ENCODE measurements at places on chromosomes 7 and 10.

DNA sequence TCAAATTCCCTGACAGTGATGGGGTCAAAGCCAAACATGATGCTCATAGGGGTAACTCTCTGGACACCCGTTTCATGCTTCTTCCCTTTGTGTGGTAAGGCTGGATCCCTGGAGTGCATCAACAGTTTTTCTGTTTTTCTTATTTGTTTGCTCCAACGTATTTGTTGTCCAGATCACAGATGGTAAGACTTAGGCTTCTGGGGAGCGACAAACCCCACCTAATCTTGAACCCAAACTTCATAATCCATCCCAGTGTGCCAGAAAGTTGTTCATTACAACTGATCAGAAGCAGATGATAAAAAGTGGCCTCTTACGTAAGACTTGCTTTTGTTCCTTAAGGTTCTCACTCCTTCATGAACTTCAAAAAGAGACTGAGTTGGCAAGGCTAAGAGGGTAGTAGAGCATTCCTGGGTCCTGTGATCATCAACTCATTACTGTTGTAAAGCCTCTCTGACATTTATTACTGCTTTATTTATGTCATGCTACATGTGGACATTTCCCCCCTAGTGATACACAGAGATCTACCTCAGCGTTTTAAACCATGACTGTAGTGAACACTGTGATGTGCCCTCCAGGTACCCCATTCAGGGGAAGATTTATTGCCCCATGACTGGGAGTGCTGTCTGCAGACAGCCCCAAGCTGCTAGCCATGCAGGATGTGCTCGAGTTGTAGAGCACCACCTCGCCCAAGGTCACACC lies 125.6 kb downstream of the CCDC71L start:
- DNase-seq, result no peak

DNA sequence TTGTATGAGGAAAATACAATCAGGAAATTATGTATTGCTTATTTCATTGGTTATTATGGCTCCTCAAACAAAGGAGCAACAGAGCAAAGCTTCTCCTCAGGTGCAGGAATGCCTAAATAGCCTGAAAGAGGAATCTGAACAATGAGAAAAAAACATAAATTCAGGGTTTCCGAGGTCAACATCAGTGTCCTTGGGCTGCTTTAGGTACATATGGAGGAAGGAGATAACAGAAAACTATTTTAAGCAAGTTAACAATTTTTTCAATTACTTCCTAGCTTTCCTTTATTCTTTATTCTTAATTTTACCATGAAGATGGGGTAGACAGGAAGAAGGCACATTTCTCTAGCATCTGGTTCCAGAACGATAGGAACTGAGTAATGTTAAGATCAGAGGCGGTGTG lies 14.0 kb downstream of the SLC16A9 start:
- no peak for DNase-seq

DNA sequence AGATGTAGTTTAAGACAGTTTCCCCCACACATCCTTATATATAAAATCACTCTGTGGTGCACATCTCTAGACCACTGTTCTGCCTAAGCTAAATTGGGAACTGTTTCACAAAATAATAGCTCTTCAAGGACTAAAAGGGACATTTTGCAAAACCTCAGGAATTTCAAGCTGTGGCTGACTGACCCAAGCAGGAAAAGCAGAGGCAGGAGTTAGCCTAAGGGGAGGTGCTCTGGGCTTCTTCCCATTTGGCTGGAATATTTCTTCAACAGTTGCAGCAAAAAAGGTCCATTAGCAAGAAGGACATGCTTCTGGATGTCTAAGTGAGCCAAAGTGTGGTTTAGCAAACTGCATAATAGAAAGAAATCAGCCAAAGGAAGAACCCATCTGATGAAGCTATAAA lies 551.2 kb upstream of the ANKRD30A start:
- peak; percentile 70 for DNase-seq

GRCh38 chr7:94354953-94355352 lies 39.7 kb upstream of the COL1A2 start:
- no peak for DNase-seq

DNA sequence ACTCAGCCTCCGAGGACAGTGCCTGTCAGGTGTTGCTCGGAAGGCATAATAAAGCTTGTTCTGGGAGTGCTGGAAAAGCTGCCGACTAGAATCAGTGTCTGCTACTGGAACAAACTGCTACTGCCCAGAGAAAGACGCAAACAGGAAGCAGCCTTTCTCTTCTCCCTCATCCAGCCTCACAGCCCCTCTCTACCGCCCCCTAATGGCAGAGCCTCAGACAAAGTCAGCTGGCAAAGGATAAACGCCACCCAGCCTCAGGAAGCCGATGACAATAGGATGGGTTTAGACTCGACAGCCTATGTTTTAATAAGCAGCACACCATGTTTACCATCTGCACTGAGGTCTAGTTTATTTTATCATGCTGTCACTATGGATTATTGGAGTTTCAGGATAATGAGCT lies 169.5 kb upstream of the LYZL1 start:
- DNase-seq, result peak; percentile 64

DNA sequence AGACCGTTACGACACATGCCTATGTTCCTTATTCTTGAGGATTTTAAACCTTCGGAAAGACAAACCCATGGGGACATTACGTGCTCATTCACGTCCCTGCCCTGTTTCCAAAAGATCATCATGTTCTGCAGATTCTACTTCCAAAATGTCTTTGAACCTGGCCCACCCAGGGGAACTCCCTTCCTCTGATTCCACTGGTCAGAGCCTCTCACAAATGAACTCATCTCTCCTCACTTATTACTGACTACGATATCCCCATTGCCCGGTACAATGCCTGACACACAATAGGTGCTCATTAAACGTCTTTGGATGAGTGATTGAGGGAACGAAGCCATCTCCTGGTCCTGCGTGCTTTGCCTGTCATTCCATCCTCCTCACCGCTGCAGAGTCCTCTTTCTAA lies 168.3 kb upstream of the RNF32 start:
- peak; percentile 16 for DNase-seq

DNA sequence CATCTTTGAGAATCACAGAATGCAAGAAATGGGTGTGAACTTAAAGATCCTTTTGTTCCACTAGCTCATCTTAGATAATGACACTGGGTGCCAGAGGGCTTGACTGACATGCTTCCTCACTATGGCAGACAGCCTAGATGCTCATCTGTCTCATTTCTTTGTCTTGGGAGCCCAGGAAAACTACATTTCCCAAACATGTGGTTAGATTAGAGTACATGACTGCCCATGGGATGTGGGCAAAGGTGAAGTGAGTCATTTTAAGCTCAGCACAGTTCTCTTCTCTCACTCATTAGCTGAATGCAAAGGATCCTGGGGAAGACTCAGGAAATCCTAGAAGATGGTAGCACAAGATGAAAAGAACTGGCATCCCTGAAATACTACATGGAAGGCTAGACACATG lies 32.5 kb upstream of the TBX20 start:
- DNase-seq, result no peak

GRCh38 chr7:27617651-27618381 lies 44.9 kb downstream of the HIBADH start:
- DNase-seq, result peak; percentile 50

GRCh38 chr10:36606234-36606839 lies 519.1 kb upstream of the ANKRD30A start:
- DNase-seq, result no peak

DNA sequence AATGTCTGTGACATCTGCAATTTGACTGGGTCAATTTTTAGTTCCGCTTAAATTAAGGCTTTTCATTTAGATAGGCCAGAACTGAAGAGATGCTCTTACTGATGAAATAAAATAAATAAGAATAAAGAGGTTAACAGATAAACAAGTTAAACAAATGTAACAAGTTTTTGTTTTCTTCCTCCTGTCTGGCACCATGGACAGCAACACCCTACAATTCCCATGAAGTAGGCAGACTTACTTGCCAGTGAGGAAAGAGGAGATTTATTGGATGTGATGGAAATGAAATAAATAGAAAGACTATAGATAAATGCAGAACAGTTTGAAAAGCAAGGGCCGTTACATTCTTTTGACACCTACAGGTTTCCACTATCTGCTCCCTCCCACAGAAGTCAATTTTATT lies 118.5 kb downstream of the AMPH start:
- DNase-seq, result no peak

GRCh38 chr7:2979201-2979631 lies 64.5 kb downstream of the CARD11 start:
- DNase-seq, result no peak

DNA sequence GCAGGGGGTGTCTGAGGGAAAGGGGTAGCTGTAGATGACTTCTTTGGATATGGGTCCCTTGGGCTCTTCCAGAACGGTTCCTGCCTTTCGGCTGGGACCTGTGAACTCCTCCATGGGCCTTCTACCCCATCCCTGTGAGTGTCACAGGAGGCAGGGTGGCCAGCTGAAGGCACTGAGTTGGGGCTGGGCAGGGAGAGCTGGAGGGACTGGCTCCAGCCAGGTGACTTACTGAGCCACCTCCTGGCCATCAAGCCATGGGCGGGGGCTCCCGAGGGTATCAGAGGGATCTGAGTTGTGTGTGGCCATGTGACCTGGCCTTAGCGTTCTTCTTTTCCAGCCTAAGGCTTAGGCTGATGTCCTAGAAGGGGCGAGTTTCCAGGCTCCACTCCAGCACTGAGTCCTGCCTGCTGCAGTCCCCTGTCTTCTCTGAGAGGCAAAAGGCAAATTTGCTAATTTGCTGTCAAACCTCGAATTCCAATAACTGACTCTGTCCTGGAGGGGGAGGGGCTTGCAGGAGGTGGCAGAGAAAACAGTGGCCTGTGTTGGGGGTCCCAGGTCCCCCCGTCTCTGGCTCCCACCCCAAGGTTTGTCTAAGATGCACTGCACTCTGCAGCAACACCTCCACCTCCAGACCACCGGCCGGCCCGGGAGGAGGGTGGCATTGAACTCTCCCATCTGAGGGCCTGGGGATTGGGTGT lies 27.2 kb downstream of the ADCYAP1R1 start:
- no peak for DNase-seq

DNA sequence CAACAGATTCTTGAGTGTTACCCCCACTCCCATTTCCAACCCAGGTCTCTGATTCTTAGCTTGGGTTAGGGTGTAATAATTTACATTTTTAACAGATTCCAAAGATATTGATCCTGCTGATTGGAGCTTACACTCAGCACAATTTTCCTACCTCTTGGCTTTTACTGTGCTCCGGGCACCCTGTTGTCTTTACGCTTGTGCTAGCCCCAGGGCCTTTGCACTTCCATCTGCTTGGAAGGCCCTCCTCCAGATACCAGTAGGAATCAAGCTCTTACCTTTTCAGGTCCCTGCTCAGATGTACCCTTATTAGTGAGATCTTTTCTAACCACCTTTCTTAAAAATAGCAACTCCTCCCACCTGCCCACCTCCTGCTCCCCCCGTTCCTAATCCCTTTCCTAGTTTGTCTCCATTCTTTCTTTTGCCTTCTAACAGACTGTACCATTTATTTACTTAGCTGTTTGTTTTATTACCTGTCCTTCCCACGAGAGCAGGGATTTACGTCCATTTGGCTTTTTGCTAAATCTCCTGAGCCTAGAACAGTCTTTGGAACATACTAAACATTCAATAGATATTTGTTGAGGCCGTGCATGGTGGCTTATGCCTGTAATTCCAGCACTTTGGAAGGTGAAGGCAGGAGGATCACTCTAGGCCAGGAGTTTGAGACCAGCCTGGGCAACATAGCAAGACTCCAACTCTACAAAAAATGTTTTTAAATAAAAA lies 316.3 kb downstream of the PRPF18 start:
- DNase-seq, result peak; percentile 21

DNA sequence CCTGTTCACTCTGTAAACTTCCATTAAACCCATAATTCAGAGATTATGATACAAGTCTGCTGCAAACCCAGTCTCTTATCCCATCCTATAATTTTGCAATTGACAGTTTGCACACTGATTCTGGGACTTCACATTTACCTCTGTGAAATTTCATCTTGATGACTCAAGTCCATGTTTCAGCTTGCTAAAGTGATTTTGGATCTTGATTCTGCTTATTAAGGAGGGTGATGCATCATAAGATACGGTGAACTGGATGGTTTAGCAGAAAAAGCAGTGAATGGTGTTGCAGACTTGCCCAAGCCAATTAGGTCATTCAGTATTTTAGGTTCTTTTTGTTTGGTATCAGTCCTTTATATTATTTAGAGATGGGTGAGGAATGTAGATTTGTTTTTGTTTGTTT lies 125.5 kb upstream of the PODXL start:
- DNase-seq, result no peak

DNA sequence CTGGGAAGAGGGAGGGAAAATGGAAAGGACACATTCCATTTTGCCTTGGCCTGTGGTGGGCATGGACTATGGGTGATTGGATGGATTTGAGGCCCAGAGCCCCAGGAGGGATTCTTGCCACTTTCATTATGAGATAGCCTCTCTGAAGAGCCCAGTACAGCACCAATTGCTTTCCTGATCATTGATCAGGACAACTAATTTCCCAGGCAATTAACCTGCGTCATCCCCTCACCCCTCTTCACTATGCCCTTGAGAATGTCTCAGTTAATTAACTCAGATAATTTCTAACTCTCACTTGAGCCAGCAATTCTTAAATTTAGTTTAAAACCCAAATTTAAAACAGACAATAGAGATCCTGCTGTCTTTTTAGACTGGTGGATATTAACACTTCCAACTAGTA lies 13.5 kb upstream of the PLEKHA1 start:
- no peak for DNase-seq

GRCh38 chr10:60848126-60848525 lies 69.8 kb downstream of the CDK1 start:
- DNase-seq, result no peak

- peak; percentile 98 for DNase-seq
Measured at GRCh38 chr10:5594271-5595049, 69.7 kb downstream of the CALML3 start.

DNA sequence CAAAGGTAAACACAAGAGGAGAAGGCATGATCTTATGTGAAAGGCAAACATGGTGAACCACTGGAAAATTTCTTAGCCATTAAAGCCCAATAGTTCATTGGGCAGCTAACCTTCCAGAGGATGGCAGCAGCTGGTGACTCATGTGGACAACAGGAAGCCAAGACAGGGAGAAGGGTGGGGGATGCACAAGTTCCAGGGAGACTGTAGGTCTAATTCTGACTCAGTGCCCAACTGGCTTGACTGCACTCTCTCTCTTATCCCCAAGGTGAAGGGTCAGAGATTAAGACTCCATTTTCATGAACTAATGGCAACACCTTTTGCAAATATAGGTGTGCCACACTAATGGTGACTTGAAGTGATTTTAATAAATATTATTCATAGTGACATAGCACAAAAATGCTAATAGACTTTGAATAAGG lies 47.9 kb upstream of the SLC35B4 start:
- DNase-seq, result no peak

DNA sequence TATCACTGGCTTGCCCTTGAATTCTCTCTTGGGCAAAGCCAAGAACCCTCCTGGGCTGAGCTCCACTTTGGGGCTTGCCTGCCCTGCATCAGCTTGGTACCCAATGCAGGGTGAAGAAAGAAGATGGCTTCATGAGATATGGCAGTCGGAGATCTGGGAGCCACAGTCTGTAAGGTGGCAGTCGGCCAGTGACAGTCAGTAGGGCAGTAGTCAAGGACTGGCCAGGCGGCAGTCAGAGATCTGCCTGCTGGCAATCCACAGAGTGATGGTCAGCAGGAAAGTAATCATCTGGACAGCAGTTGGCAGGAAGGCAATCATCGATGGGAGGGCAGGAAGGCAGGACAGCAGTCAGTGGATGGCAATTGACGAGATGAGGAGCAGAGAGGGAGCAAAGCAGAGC lies 32.6 kb upstream of the CNNM1 start:
- DNase-seq, result no peak
